ENCODE measurements at places on chromosomes 1 and 21.

GRCh38 chr1:98323906-98324358, 337.6 kb upstream of the SNX7 start:
- H3K27me3 ChIP-seq, result no peaks in the 10 kb centered on the region
- no peak overlapping the region for H3K4me3 ChIP-seq
- peak overlapping the region; percentile 73 for H3K27ac ChIP-seq
- H3K4me1 ChIP-seq, result peaks cover 17% of the 10 kb centered on the region
- peak; percentile 67 for DNase-seq
- no peaks in the 10 kb centered on the region for H3K36me3 ChIP-seq

- H3K4me1 ChIP-seq, result peaks cover 21% of the 10 kb centered on the region
- no peaks in the 10 kb centered on the region for H3K27me3 ChIP-seq
- H3K36me3 ChIP-seq, result no peaks in the 10 kb centered on the region
- H3K4me3 ChIP-seq, result no peak overlapping the region
Measured at GRCh38 chr1:201022493-201022819, 1.1 kb downstream of the KIF21B start.

GRCh38 chr1:225981714-225982113, 17.4 kb downstream of the SDE2 start:
- H3K27me3 ChIP-seq, result no peaks in the 10 kb centered on the region
- H3K4me3 ChIP-seq, result no peak overlapping the region
- peaks cover 3% of the 10 kb centered on the region for H3K36me3 ChIP-seq
- H3K4me1 ChIP-seq, result no peaks in the 10 kb centered on the region

GRCh38 chr1:51543858-51544257, 24.8 kb upstream of the EPS15 start:
- DNase-seq, result no peak
- H3K4me3 ChIP-seq, result no peak overlapping the region
- no peaks in the 10 kb centered on the region for H3K36me3 ChIP-seq
- no peaks in the 10 kb centered on the region for H3K27me3 ChIP-seq

DNA sequence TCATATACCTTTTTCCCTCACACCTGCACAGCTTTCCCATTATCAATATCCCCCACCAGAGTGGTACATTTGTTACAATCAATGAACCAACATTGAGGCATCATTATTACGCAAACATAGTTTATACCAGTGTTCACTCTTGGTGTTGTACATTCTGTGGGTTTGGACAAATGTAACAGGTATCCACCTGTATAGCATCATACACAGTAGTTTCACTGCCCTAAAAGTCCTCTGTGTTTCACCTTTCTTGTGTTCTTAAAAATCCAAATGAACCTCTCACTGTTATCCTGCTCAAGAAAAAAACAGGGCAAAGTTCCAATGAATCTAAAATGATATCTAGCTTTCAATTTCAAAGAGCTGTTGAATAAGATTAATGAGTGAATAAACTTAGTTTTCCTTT, 45.9 kb upstream of the NR5A2 start:
- no peak overlapping the region for H3K27ac ChIP-seq
- 0 out of 2 replicates have a peak, but pooled peaks cover 5% of the 10 kb centered on the region for H3K4me1 ChIP-seq
- H3K4me3 ChIP-seq, result no peak overlapping the region
- H3K36me3 ChIP-seq, result no peaks in the 10 kb centered on the region
- no peak for DNase-seq
- no peaks in the 10 kb centered on the region for H3K27me3 ChIP-seq

DNA sequence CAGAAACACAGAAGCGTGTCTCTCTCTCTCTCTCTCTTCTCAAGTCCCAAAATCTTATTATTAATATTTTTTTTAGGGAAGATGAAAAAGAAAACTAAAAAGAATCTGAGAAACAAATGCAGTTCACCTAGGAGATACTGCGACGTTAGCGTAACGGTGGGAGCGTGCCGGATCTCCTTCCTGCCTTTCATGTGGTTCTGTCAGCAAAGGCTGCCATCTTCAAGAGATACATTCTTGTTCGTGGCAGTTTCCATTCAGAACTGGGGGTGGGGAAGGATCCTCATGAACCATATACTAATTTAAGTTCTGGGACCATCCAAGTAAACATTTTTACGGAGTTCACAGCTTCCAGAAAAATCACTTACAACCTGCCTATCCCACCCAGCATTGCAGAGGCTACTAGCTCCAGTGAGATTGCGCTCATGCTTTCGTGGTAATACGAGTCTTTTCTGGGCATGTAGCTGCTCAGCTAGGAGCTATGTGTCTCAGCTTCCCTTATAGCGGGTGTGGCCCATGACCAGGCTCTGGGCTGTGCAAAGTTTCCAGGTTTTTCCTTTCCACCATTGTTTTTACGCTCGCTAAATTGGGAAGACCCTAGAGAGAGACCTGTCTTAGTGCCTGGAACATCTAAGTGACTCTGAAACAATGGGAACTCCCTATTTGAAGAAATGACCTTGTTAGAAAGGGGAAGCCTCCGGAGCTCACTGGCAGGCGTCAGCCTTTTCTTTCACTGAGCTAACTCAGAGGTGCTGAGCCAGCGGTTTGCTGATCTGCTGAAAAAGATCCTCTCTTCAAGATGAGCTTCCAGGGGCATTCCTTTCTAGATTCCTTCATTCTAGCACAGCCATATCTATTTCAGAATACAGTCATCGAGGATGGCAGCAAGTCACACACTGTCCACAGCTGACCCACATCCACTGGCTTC, 17.3 kb downstream of the SLAMF1 start:
- no peaks in the 10 kb centered on the region for H3K27me3 ChIP-seq
- no peaks in the 10 kb centered on the region for H3K36me3 ChIP-seq
- DNase-seq, result no peak
- H3K27ac ChIP-seq, result no peak overlapping the region
- H3K4me1 ChIP-seq, result peaks cover 35% of the 10 kb centered on the region

- peak overlapping the region; percentile 83 for H3K27ac ChIP-seq
- H3K4me3 ChIP-seq, result no peak overlapping the region
- H3K27me3 ChIP-seq, result no peaks in the 10 kb centered on the region
- no peak for DNase-seq
- H3K36me3 ChIP-seq, result no peaks in the 10 kb centered on the region
- peaks cover 34% of the 10 kb centered on the region for H3K4me1 ChIP-seq
Measured at GRCh38 chr1:62728963-62729362, 40.8 kb upstream of the DOCK7 start.

DNA sequence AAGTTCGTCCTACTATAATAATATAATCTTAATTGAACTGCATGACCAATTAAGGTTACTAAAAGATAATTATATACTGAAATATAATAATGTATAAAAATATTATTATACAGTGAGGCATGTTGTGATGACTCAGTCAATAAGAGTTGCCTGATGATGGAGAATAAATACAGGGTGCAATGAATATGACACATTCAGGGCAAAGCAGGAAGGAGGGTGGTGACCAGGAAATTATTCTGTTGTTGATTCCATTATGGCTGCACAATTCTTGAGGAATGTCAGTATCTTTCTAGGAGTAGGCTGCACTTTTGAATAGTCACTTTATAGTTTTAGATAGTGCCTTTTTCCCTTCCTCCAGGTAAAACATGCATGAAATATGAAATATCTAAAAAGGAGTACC, 46.4 kb upstream of the RGS21 start:
- H3K36me3 ChIP-seq, result no peaks in the 10 kb centered on the region
- DNase-seq, result no peak
- H3K27ac ChIP-seq, result no peak overlapping the region
- no peaks in the 10 kb centered on the region for H3K27me3 ChIP-seq
- no peak overlapping the region for H3K4me3 ChIP-seq

DNA sequence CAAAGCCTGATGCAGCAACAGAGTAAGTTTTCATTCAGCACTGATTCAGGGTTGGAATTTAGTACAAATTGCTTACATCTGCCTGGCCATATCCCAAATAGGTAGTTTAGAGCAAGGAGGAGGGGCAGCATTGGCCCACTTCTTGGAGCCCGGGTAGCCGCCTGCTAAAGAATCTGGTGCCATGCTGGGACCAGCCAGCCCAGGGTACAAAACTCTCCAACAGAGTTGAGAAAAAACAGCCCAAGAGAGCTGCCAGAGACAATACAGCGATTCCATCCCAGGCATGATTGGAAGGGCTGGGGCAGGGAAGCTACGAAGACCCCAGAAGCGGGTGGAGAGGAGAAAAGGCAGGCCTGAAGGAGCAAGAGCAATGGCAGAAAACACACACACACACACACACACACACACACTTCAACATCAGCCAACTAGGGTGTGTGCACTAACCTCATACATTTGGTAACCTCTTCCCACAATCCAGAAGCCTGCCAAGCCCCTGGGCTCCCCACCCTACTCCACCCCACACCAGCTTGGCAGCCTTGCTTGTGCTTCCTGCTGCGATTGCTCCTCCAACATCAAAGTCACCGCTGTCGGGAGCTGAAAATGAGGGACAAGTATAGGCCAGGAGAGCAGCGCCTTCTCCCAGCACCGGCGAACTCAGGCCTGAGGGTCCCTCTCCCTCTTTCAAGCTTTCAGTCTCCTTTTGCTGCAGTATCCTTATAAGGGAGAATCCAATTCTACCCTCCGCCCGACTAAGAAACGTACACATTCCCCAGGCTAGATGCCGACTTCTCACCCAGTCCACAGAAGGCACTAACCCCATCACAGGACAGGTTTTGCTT, 1.2 kb downstream of the PIK3C2B start:
- peak overlapping the region; percentile 94 for H3K27ac ChIP-seq
- peak overlapping the region; percentile 98 for H3K4me3 ChIP-seq
- peaks cover 14% of the 10 kb centered on the region for H3K4me1 ChIP-seq

DNA sequence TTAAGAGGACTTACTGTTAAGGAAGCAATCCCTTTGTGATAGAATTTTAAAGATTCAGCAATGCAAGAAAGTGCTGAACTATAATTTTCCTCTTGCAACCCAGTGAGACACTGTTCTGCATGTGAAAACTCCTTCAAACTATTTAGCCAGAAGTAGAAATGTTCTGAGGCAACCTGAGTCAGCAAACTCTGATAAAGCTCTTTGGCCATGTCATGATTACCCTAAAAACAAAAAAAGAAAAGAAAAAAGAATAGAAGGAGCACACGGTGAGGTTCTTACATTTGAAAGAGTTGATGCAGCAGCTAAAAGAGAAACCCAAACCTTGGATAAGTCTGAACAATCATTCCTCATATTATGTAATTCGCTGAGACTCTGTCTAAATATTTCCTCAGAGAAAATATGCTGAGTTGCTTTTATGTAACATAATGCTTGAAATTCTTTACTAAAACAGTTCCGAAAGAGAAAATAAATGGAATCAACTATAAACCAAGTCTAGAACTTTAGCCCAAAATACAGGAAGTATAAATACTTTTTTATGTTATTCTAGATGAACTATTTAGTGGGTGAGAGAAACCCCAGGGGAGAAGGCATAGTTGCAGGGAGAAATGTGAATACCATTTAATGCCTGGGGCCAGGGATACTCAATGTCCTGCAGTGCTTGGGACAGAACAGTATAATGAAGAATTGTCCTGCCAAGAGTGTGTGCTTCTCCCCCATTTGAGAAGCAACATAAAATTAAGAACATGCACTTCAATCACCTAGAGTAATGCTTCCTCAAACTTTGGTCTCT, 60.0 kb downstream of the INTS7 start:
- no peaks in the 10 kb centered on the region for H3K36me3 ChIP-seq
- no peak overlapping the region for H3K27ac ChIP-seq
- H3K27me3 ChIP-seq, result no peaks in the 10 kb centered on the region
- H3K4me1 ChIP-seq, result no peaks in the 10 kb centered on the region

- no peak overlapping the region for H3K4me3 ChIP-seq
- DNase-seq, result no peak
- H3K27me3 ChIP-seq, result no peaks in the 10 kb centered on the region
Measured at GRCh38 chr1:9238550-9238949, 4.0 kb downstream of the H6PD start.
